Left hindlimb (tissue), 1 donor: ENCODE measurements at places on chromosomes 5 and 9.
A peak's percentile ranks its signal among the peaks of the same experiment; 100 is the strongest.

DNA sequence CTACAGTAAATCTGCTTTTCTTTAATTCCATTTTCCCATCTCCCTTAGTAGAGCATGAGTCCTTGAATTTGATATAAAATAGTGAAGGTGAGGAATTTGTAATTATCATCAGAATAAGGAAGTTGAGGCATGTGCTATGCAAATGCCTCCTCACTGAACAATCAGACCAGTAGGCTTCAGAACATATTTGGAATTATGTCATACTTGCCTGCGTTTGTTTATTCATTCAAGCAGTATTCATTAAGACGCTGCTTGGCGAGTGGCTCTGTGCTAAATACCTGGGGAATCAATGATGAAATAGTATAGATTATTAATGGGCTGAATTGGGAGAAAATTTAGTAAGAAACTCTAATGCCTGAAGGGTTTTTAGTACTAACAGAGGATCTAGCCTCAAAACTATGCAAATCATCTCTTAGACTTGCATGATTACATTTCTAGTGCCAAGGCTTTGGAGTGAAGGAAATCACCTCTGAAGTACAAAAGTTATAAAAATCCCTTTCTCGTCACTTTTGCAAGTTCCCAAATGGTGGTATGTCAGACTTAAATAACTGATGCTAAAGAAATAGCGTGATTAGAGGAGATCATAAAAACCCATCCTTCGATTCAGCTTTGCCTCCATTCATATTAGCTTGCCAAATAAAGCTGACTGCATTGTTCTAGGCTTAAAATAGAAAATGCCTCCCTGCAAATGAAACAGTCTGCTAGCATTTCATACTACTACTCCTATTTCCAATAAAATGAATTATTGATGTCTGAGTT is 141.7 kb downstream of the PCSK5 start:
- no peak for DNase-seq

DNA sequence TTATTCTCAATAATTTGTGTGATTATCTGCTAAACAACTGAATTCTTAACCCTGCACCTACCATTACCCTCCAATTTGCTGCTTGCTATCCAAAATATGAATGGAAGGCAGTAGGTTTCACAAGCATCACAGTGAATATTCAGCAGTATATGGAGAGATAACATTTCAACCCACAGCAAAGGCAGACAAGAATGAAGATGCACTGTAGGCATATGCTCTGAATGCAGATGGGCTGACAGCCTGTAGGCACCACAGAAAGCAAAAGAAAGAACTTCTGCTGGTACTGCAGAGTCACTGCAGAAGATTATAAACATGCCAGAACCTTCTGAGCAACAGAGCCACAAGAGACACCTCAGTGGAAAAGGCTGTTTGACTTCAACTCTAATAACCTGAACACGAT is 63.6 kb upstream of the SLC12A2 start:
- DNase-seq, result no peak

DNA sequence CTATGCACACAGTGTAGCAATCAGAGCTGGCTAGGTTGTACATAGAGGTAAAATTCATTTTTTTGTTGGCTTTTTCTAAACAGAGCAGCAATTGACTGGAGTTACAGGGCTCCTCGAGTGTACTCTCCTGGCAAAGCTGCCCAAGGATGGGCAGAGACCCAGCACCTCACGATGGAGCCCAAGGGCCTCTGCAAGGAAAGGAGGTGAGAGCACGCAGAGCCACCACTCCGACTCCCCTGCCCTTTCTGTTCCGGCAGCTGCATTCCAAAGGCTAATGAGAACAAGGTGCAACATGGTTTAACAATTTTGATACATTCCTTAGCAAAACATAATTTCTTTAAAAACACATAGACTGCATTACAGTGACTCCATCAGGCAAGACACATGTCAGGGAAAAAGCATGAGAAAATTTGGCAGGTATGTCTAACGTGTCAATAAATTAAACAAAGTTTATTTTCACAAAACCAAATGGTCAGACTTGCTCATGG is 47.5 kb downstream of the SAXO1 start:
- DNase-seq, result peak; percentile 72

GRCh38 chr9:69149321-69149807 is 24.7 kb upstream of the TJP2 start:
- DNase-seq, result peak; percentile 32

DNA sequence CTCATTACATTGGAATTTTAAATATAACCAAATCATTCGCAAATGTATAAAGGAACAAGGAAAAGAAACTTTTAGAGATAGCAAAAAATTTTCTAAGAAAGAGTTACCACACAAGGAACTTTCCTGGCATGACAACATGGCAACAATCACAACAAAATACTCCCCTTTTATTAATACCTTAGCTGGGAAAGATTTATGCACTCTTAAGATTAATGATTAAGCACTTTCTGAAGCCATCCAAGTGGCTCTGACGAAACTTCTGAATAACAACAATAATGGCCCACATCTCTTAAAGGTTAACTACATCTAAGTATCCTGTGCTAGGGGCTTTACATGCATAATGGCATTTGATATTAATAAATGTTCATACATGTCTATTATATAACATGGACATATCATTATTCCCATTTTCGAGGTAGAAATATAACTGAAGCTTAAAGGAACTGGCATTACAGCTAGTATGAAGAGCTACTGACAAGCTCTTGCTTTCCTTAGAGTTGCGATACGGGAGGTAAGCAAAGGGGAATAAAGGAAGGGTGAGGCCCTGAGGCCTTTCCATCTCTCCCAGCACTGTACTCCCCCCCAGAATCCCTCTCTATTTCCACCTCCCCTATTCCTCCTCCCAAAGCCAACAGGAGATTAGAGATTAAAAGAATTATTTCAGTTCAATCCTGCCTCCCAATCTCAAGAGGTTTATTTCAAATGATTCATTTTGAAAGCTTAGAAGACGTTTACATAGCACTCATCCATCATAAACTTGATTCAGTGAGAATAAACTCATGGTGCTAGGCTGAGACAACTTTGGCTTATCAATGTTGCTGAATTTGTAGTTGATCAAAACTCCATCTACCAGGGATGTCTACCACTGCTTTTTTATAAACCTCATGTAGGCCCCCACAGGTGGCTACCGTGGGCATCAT is 9.6 kb downstream of the MTMR12 start:
- no peak for DNase-seq

DNA sequence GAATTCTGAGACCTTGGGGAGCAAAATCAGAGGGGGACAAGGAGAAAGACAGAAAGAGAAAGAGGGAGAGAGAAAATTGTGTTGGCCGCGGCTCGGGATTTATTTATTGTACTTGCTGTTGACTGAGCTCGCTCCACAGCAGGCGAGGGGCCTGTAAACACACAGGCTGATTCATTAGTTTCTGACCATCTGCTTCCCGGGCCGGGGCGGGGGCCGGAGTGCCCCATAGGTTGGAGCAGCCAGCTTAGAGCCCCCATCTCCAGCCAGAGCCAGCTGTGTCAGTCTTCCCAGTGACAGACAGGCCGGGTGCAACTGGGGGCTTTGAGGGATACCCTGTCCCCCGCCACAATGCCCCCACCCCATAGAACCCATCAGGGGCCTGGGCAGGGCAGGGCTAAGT is 30.9 kb downstream of the NTNG2 start:
- no peak for DNase-seq

DNA sequence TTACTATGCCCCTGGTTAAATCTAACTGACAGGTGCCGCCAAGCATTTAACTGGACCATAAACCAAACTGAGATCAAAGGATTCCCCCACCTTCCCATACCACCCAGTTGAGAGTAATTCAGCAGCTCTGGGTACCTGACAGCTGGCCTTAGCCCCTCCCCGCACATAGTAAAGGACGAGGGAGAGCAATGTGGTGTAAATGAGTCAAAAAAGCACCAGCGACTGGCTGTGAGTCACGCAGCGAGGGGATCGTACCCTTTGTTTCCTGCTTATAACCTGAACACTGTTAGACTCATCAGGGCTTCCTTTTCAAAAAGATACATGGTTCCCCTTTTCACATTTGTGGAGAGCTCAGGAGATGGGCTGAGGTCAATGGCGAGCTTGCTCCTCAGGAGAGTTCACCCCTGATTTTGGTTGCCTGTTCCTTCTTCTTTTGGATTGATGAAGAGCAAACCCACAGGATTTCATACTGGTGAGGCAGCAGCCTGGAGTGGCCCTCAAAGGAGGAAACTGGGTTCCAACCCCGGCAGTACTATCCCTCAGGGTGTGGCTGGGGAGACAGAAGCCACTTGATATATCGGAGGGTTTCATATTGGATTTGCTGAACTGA is 71.5 kb downstream of the ANKRD33B start:
- DNase-seq, result no peak

DNA sequence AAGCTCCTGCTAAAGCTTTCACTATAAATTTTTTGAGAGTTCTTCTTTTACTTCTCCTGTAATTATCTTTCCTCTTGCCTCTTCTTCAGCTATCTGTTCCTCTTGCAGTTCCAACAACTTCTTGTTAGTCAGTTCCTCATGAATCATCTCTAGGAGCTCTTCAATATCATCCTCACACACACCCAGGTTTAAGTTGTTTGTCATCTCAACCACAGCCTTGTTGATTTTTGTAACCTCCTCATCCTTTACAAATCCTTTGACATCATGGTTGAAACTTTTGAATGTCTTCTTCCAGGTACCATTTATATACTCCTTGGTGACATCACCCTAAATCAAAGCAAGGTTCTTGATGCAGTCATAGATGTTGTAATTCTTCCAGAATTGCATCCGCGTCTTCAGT is 106.3 kb upstream of the MAMDC2 start:
- DNase-seq, result no peak

GRCh38 chr5:101626572-101626971 is 669.5 kb downstream of the SLCO4C1 start:
- no peak for DNase-seq

DNA sequence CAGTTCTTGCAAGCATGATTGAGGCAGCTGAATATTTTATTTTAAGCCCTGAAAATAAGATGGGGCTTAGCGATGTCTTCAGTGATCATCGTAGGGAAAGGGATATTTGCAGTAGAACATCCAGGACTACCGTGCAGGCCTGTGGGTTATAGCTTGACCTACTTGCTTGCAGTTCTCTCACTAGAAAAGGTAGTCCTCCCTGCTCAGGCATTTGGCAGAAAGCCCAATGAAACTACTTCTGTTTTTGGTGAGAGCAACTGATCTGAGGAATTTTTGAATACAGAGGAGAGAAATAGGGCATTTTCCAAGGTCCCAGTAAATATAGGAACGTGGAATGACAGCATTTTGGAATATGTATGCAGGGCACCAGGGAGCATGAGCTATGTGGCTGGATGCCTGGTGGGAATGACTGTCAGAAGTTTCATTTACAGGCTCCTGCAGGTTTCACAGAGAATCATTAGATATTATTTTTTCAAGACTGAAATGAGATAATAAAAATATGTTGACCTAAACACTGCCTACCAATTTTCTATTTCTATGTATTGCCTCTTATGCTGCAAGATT is 417.9 kb upstream of the ACTBL2 start:
- DNase-seq, result no peak

DNA sequence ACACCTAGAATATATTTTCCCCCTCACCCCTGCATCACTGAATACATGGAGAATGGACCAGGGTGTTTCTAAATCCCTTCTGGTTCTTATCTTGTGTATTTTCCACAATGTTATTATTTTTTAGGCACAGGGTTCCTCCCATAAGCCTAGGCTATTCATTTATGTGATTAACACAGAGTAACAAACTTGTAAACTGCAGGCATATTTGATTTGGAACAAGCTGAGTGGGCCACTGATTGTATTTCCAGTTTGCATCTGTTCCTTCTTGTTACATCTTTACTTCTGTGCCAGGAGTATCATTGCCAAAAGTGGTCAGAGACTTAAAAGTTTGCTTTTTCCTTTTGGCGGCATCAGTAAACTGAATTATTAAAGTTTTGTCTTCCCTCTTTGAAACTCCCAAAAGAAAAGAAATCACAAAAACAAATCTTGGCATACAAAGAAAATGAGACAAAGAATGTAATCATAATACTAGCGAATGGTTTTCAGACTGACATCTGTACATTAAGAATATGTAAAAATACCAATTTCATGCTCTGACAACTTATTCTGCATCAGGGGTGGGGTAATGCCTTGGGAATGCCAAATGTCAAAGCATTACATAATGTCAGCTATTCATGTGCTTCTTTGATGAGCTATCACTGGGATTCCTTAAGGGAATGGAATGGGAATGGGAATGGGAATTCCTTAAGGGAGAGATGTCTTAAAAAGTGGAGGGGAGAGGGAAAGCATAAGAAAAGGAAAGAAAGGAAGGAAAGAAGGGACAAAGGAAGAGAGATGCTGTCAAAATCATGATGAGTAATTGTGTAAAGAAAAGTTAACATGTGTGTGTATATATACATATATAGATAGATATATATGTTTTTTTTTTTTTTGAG is 22.2 kb upstream of the PAX5 start:
- no peak for DNase-seq

GRCh38 chr5:32193591-32193990 is 19.5 kb upstream of the GOLPH3 start:
- peak; percentile 85 for DNase-seq

- peak; percentile 64 for DNase-seq
Observed at GRCh38 chr9:85425153-85425611, 316.6 kb downstream of the AGTPBP1 start.

GRCh38 chr5:36158144-36158543 is 6.2 kb downstream of the SKP2 start:
- peak; percentile 57 for DNase-seq

GRCh38 chr5:158591301-158591863 is 508.3 kb downstream of the EBF1 start:
- peak; percentile 67 for DNase-seq

- no peak for DNase-seq
Observed at GRCh38 chr5:121292664-121293063, 559.0 kb upstream of the FTMT start.

GRCh38 chr5:152271420-152271819 is 133.7 kb downstream of the NMUR2 start:
- no peak for DNase-seq

DNA sequence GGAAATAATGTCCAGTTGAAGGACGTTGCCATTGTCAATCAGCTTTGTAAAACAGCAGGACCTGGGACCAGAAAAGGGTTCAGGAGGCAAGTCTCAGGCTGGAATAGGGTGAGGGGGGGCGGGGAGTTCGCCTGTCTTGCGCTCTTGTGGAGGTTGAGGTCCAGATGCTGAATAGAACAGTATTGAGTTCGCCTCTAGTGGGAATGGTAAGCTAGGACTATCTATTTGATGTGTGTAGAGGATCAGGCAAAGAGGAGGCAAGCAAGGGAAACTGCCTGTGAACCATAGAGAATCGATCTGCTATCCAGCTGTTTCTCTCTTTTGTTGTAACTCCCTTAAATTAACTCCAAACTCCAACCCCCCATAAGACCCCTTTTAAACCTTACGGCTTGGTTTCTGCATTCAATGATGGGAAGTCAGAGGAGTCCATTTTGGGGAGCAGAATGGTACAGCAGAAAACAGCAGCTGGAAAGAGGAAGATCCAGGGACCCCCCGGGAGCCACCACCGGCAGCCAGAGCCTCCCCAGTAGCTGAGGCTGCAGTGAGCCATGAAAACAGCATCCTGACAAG is 133.7 kb downstream of the SLC28A3 start:
- no peak for DNase-seq

DNA sequence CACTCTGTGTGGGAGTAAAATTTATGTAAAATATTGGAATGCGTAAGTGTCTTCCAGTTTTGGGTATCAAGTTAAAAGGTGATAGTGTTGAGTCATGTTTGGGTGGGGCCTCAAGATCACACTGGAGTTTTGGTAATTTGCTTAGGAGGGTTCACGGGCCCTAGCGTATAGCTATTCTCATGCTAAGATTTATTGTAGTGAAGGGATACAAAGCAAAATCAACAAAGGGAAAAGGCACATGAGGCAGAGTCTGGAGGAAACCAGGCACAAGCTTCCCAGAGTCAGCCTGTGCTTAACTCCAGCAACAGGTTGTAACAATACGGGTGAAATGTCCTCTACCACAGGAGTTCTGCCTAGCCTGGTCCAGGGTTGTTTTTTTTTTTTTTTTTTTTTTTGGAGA is 20.2 kb downstream of the HSPA4 start:
- DNase-seq, result no peak
